ENCODE measurements at places on chromosomes 7 and 10. TPM values are rescaled to one million over a fixed set of nuclear protein-coding genes. Genes with fewer than 3 reads are reported as not detected.

The OGDHL gene
- total RNA-seq = not detected

The PITX3 gene
- not detected for total RNA-seq

The DPYSL4 gene
- total RNA-seq = 3.1 TPM

The MYH16 gene
- not detected for total RNA-seq

Measured in tibial nerve (tissue), 4 donors.